Adrenal gland (tissue), 19 donors: ENCODE measurements at places on chromosomes 13 and 19. TPM values are rescaled to one million over a fixed set of nuclear protein-coding genes. Genes with fewer than 3 reads are reported as not detected.

Gene ACER1
- total RNA-seq = not detected

Gene PABPC3
- not detected for total RNA-seq

Gene CPB2
- total RNA-seq = 0.23 TPM

Gene CYP4F12
- 0.95 TPM for total RNA-seq

Gene FXYD7
- not detected for total RNA-seq

Gene PRODH2
- not detected for total RNA-seq

Gene ZNF134
- 20.3 TPM for total RNA-seq

Gene ZNF626
- 21.1 TPM for total RNA-seq

Gene C2CD4C
- total RNA-seq = 0.69 TPM

Gene CD177
- total RNA-seq = not detected

Gene ZNF790
- total RNA-seq = 8.8 TPM

Gene KLC3
- 0.28 TPM for total RNA-seq

Gene DOCK9
- 53.1 TPM for total RNA-seq

Gene CCDC8
- total RNA-seq = 24.1 TPM

Gene CAMSAP3
- 3.4 TPM for total RNA-seq

Gene NUDT15
- total RNA-seq = 12.0 TPM

Gene SRRM5
- 0.18 TPM for total RNA-seq

Gene COL4A2
- 174 TPM for total RNA-seq

Gene FOXA3
- not detected for total RNA-seq

Gene GNG8
- total RNA-seq = not detected

Gene ZNF208
- total RNA-seq = 1.3 TPM

Gene EID2B
- total RNA-seq = 3.6 TPM

Gene C19orf73
- 1.3 TPM for total RNA-seq

Gene LIG1
- 22.7 TPM for total RNA-seq

Gene CLN5
- 32.8 TPM for total RNA-seq

Gene SYCN
- not detected for total RNA-seq

Gene ALG5
- total RNA-seq = 47.4 TPM

Gene KL
- 2.1 TPM for total RNA-seq

Gene CYP4F8
- total RNA-seq = not detected

Gene TMEM145
- total RNA-seq = not detected

Gene SPTBN4
- total RNA-seq = 3.4 TPM

Gene RXFP2
- 0.55 TPM for total RNA-seq

Gene NDUFA7
- 15.1 TPM for total RNA-seq

Gene USHBP1
- 4.1 TPM for total RNA-seq

Gene ZNF763
- total RNA-seq = 1.8 TPM

Gene VSIG10L
- total RNA-seq = 1.7 TPM

Gene PDX1
- not detected for total RNA-seq

Gene PDE4C
- 0.61 TPM for total RNA-seq

Gene MISP3
- 0.78 TPM for total RNA-seq

Gene ATP8A2
- total RNA-seq = 14.0 TPM

Gene GRK1
- total RNA-seq = not detected

Gene ZFP82
- 6.7 TPM for total RNA-seq

Gene KRTDAP
- not detected for total RNA-seq

Gene SSC5D
- total RNA-seq = 4.6 TPM

Gene ZNF382
- total RNA-seq = 7.3 TPM

Gene RASIP1
- 15.0 TPM for total RNA-seq

Gene ZNF154
- total RNA-seq = 5.6 TPM

Gene MAU2
- total RNA-seq = 32.3 TPM

Gene HAUS5
- 11.2 TPM for total RNA-seq

Gene ERICH6B
- not detected for total RNA-seq

Gene CEACAM20
- 0.50 TPM for total RNA-seq

Gene CARD8
- total RNA-seq = 25.3 TPM

Gene SYT3
- total RNA-seq = 0.27 TPM

Gene CRX
- total RNA-seq = not detected

Gene PLVAP
- total RNA-seq = 95.8 TPM

Gene C19orf85
- total RNA-seq = not detected

Gene BEST2
- not detected for total RNA-seq

Gene CD33
- total RNA-seq = 5.4 TPM

Gene RNASEH2B
- 23.5 TPM for total RNA-seq

Gene FGF21
- total RNA-seq = not detected
